Left ventricle myocardium inferior (tissue), 1 donor: ENCODE measurements at places on chromosomes 7 and 10.

DNA sequence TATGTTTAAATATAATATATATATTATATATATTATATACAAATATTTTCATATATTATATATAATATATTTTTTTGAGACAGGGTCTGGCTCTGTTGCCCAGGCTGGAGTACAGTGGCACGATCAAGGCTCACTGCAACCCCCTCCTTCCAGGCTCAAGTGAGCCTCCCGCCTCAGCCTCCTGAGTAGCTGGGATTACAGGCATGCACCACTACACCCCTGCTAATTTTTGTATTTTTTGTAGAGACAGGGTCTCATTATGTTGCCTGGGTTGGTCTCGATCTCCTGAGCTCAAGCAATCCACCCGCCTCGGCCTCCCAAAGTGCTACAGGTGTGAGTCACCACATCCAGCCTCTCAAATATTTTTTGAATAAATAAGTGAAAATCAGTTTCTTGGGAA lies 215.5 kb downstream of the GATA3 start:
- H3K27me3 ChIP-seq = no peaks in the 10 kb centered on the region
- no peak overlapping the region for H3K27ac ChIP-seq
- H3K4me1 ChIP-seq = peaks cover 10% of the 10 kb centered on the region

- no peaks in the 10 kb centered on the region for H3K27me3 ChIP-seq
- no peak overlapping the region for H3K4me3 ChIP-seq
- H3K36me3 ChIP-seq = peaks cover 18% of the 10 kb centered on the region
- no peak for DNase-seq
Observed at GRCh38 chr10:113704637-113705343, 25.1 kb downstream of the CASP7 start.

- H3K27ac ChIP-seq = no peak overlapping the region
- no peak overlapping the region for H3K4me3 ChIP-seq
- H3K36me3 ChIP-seq = no peaks in the 10 kb centered on the region
- no peaks in the 10 kb centered on the region for H3K4me1 ChIP-seq
- no peak for DNase-seq
- no peaks in the 10 kb centered on the region for H3K27me3 ChIP-seq
Observed at GRCh38 chr7:156230576-156230975, 410.0 kb upstream of the RNF32 start.

- no peak overlapping the region for H3K27ac ChIP-seq
- no peaks in the 10 kb centered on the region for H3K27me3 ChIP-seq
- DNase-seq = no peak
- no peak overlapping the region for H3K4me3 ChIP-seq
- H3K36me3 ChIP-seq = no peaks in the 10 kb centered on the region
Observed at GRCh38 chr7:116802144-116802745, 60.1 kb upstream of the CAPZA2 start.
